ENCODE measurements at places on chromosomes 7 and 10.

GRCh38 chr7:142629588-142630260, 119.5 kb upstream of the PRSS1 start:
- no peak for DNase-seq

DNA sequence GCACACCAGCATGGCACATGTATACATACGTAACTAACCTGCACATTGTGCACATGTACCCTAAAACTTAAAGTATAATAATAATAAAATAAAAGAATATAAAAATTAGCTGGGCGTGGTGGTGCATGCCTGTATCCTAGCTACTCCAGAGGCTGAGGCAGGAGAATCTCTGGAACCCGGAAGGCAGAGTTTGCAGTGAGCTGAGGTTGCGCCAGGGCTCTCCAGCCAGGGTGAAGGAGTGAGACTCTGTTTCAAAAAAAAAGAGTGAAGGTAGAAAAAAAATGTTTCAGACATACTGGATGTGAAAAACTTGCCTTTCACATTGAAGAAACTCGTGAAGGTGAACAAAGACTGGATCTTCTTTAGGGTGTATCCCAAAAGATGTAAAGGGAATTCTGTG, 26.7 kb downstream of the TSPAN14 start:
- DNase-seq, result no peak

- no peak for DNase-seq
Measured at GRCh38 chr10:130141460-130141859, 5.3 kb downstream of the GLRX3 start.

GRCh38 chr10:114940735-114941134, 2.7 kb downstream of the TRUB1 start:
- DNase-seq, result no peak

DNA sequence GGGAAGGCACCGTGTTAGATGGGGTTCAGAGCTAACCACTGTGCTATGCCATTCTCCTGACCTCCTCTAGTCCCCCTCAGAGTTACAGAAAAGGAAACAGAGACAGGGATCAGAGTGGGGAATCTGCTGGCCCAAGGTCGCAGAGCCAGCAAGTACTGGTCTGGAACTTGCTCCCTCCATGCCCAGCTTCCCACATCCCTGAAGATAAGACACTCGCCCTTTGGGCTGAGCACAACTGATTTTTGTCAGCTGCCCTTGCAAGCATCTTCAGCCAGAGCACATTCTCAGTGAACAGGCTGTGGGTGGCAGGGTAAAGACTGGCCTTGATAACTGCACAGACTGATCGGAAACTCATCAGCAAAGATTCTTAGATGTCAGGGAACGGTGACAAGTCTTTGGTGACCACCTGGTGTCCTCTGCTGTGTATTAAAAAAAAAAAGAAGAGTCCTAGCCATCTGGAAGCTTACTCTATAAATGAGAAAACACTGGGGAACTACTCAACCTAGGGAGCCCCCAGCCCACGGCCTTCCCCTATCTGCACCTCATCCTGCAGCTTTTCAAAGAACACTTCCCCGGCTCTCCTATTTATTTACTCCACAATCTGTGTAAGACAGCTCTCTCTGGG, 1.3 kb upstream of the SORBS1 start:
- DNase-seq, result no peak

DNA sequence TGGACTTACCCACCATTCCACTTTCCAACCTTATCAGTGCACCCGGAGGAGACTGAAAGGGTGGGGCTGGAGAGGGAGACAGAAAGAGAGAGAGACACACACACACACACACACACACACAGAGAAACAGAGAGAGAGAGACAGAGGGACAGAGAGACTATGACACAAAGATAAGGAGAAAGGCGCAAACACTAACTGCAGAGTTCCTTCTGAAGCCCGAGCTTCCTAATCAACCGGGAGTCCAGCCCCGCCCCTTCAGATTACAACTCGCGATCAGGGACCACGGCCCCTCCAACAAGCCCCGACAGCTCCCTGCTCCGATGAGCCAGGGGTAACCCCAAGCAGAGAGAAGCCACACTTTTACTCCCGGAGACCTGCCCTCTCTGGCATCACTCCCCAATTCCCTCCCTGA, 499 bp downstream of the GAL3ST4 start:
- DNase-seq, result no peak

DNA sequence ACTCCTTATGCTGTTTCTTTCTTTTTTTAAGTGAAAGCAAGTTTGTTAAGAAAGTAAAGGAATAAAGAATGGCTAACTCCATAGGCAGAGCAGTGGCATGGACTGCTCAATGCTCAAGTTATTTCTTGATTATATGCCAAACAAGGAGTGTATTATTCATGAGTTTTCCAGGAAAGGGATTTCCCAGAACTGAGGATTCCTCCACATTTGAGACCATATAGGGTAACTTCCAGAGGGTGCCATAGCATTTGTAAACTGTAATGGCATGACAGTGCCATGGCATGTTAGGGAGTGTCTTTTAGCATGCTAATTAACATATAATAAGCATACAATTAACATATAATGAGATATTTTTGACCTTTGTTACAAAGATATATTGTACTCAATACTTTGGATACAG, 1034.5 kb upstream of the PHF14 start:
- DNase-seq, result no peak

GRCh38 chr7:74428023-74428422, 25.7 kb upstream of the GTF2IRD1 start:
- DNase-seq, result no peak

DNA sequence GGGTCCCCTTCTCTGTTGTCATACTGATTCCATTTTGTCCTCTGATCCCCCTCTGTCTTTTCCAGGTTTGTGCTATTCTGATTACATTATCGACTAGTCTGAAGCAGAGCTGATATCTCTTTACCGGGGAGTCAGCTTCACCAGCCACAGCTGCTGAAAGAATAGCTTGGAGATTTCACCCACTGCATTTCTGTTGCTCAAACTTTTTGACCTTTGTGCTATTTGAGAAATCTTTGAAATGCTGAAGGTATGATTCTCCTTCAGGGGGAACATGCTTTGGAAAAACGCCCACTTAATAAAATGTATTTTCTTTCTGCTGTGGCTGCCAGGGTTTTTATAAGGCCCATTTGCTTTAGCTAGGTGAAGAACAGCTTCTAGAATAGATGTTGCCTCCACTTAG, 197.8 kb upstream of the TCF7L2 start:
- DNase-seq, result no peak

DNA sequence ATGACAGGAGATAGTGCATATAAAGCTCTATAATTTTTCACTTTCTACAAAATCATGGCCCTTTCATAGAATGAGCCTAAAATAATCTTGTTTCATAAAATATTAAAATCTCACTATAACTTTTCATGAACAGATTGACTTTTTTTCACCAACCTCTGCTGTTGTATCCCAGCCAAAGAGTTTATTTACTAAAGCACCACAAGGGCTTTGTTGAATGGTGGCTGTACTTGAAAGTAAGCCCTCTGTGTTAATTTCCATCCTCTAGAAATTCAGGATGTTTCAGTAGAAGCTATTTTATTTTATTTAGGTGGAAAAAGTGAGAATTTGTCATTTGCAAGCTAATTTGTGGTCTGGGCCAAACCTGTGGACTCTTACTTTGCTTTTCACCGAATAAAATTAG, 30.2 kb downstream of the THNSL1 start:
- no peak for DNase-seq

GRCh38 chr7:116805100-116805544, 57.3 kb upstream of the CAPZA2 start:
- DNase-seq, result no peak

GRCh38 chr10:88689366-88689765, 16.7 kb upstream of the LIPK start:
- no peak for DNase-seq

DNA sequence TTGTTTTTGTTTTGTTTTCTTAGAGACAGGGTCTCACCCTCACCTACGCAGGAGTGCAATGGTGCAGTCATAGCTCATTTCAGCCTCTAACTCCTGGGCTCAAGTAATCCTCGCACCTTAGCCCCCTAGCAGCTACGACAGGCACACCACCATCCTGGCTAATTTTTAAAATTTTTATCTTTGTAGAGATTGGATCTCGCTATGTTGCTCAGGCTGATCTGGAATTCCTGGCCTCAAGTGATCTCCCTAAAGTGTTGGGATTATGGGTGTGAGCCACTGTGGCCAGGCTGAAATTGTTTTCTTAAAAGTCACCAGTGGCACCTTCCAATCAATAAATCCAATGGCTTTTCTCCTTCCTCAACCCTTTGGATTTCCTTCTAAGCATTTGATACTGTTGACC, 20.9 kb upstream of the DDX50 start:
- no peak for DNase-seq

- no peak for DNase-seq
Measured at GRCh38 chr10:94496010-94496409, 49.6 kb upstream of the HELLS start.

GRCh38 chr7:47455872-47456185, 126.1 kb downstream of the TNS3 start:
- no peak for DNase-seq

DNA sequence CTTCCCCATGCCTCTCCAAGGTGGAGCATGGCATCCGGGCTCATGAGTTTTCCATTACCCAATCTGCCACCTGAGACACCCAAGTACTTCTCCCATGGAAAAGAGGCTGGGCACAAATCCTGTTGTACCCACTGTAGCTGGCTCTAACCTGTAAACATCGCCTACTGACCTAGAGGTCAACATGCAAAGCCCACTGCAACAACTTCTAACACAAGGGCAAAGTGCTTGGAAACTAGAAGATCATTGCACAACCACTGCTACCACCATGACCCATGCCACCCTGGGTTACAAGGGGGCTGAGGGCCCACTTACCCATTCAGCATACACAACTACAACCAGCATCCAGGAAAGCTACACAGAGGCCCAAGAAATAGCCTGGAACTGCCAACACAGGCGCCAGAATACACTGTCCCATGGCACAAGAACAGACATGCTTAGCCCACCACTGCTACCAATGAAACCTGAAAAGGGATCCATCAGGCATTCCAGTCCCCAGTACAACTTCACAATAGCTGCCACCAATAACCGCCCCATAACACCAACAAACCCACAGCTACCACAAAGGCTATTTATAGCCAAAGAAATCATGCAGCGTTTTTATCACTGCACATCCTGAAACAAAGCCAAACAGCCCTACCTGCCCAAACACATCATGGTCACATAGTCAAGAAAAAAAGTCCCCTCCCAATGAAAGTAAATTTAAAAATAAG, 63.4 kb downstream of the RNF32 start:
- DNase-seq, result no peak

GRCh38 chr10:122864901-122865300, 14.5 kb downstream of the FAM24B start:
- no peak for DNase-seq

DNA sequence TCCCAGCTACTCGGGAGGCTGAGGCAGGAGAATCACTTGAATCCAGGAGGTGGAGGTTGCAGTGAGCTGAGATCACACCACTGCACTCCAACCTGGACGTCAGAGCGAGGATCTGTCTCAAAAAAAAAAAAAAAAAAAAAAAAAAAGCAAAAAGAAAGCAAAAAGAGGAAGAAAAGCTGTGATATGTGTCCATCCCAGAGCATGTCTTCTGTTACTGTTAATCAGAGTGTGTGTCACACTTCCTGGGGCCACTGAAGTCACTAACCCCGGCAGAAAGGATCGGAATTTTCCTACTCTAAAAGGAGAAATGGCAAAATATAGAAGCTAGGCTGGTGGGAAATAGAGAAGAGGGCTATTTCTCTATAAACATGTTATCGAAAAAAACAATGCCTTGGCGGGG, 11.9 kb downstream of the PIK3AP1 start:
- no peak for DNase-seq

- DNase-seq, result no peak
Measured at GRCh38 chr10:9010093-9010492, 955.6 kb downstream of the GATA3 start.

GRCh38 chr7:126483972-126484371, 768.8 kb downstream of the GRM8 start:
- peak; percentile 65 for DNase-seq

- DNase-seq, result no peak
Measured at GRCh38 chr10:29948881-29949355, 110.5 kb downstream of the JCAD start.

DNA sequence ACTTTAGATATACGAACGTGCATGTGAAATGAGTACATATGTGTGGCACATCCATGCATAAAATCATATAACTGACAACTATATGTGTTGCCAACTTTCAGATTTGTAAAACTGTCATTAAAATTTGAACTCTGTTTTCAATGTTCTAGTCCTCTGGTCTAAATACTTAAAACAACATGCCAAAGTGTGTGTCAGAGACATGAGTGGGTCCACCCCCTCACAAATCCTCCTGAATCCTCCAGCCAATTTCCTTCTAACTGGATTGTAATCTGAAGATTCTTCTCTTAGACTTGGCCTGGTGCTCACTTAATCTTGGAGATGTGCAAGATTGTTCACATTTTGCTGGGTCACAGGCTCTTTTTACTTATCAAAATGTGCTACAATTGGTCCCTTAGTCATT, 184.1 kb downstream of the RELN start:
- no peak for DNase-seq

- DNase-seq, result no peak
Measured at GRCh38 chr10:35498693-35499092, 106.4 kb upstream of the GJD4 start.

DNA sequence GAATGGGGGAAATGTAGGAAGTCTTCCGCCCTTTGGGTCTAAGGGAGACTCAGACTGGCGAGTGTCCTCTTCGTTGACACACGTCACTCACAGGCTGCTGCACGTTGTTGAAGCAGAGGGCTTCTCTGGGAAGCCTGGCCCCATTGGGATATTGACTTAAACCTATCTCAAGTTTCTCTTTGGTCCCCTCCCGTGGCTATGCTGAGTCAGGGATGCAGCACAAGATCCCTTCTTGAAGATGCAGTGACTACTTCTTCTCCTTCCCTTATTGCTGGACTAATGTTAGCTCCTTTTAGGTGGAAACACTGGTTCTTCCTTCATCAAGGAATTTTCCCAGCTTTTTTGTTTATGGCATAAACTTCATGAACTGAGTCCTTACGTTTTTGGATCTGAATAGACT, 89.8 kb upstream of the CCDC71L start:
- DNase-seq, result no peak

GRCh38 chr7:101947899-101948298, 130.5 kb downstream of the CUX1 start:
- DNase-seq, result peak; percentile 96

DNA sequence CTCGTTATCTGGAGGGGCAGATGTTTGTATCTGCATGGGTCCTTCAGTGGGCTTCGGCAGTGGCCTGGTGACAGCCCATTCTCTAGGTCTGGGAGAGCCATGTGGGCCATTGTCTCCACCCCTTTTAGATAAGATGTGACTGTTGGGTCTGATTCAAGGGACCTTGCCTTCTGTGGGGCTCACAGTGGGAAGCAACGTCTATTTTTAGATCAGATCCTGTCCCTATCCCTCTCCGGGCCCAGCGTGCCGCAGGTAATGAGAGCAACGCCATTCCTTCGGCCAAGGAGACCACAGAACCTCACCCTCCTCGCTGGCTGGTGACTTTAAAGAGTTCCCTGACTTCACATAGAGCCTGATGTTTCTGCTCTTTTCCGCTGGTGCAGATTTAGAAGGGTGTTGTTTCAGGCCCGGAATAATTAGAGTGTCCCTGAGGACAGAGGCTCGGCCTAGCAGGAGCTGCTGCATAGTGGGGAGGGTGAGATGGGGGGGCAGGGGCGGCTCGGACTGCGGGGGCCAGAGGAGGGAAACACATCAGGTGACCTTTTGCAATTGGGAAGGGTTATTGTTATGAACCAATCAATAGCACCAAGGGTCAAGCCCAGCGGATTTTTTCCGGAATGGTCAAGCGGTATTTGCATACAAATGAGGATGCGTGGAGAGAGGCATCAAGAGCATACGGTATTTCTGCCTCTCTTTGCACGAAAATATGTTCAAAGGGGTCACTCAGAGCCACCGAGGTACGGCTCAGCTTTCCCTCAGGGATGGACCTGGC, 503.0 kb upstream of the FOXK1 start:
- DNase-seq, result no peak
